NCI-H524 (cell line): ENCODE measurements at places on chromosomes 13 and 19.

- no peak for DNase-seq
These were observed 362.2 kb upstream of the PCDH20 start for GRCh38 chr13:61777899-61778298.

DNA sequence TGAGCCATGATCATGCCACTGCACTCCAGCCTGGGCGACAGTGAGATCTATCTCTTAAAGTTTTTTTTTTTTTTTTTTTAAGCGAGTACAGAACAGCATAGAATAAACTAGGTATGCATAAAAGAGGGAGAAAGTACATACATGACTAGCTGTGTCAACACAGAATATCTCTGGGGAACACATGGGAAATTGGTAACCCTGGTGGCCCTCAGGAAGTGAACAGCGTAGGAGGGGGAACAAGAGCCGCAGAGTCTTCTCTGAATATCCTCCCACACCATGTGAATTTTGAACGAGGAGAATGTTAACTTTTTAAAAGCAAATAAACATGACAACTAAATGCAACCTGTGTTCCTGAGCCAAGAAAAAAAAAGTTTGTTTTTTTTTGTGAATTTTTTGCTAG is 15.2 kb downstream of the PHLDB3 start:
- no peak for DNase-seq

DNA sequence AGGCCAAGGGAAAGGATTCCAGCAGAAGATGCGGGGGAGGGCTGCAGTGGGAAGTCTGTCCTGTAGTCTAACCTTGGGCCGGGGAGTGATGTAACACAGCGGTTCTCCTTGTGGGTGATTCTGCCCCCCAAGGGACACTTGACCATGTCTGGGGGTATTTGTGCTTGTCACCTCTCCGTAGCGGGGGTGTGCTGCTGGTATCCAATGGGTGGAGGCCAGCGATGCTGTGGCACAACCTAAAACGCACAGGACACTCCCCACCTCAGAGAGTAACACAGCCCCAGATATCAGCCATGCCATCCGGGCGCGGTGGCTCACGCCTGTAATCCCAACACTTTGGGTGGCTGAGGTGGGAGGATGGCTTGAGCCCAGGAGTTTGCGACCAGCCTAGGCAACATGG is 36.3 kb downstream of the ZNRF4 start:
- no peak for DNase-seq

- no peak for DNase-seq
These were observed 244.0 kb downstream of the GGACT start for GRCh38 chr13:100344544-100344943.

GRCh38 chr19:40411958-40412499 is 1.1 kb downstream of the PRX start:
- no peak for DNase-seq

GRCh38 chr13:95248953-95249352 is 52.3 kb downstream of the ABCC4 start:
- DNase-seq: no peak

- DNase-seq: no peak
These were observed 66.3 kb downstream of the IRS2 start for GRCh38 chr13:109719962-109720646.
